Kidney (tissue), 22 donors: ENCODE measurements at places on chromosomes 6 and 20.

DNA sequence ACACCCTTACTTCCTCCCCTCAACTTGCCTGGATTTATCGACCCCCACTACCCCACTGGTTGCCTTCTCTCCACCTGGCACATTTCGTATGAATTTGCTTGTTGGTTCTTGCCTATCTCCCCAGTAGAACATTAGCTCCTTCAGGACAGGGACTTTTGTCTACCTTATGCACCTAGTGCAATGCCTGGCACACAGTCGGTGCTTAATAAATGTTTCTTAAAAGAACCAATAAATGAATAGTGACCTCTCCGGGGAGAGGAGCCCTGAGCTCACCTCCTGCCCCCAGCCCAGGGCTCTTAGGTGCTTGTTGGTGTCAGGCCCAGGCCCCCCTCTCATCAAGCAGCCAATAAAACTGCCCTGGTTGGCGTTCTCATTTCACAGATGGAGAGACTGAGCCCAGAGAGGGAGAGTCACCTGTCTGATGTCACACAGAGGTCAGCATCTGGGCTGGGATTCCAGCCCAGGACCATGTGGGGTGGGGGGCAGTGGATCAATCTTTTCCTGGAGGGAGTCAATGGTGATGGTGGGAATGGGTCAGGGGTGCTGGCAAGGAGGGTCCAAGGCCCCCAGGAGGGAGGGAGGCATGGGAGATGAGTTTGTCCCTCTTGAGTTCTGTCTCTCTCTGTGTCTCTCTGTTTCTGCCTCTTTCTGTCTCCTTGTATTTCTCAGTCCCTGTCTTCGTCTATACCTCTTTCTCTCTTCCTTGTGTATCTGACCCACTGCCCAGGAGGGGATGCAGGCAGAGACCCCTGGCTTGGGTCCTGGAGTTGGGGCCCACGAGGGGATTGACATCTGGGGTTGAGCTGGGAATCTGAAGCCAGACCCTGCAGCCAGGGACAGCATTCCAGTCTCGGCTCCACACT is 89.6 kb downstream of the CEBPB start:
- DNase-seq: no peak

DNA sequence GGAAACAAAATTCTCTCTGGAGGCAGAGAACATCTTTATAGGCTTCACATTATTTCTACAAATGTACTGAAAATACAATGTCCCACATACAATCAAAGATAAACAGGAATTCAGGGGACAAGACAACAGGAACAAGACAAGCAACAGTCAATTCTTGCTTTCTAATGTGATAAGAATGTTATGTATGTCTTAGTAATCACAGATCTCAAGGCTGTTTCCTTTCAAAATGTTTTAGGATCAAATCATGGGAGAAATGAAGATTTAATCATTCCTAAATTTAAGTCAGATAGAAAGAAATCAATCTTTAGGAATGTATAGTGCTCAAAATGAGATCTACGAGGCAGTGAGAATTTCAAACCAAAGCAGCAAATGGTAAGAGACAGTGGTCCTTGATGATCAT is 32.1 kb downstream of the NEDD9 start:
- no peak for DNase-seq

- no peak for DNase-seq
Measured at GRCh38 chr6:16349544-16349943, 111.2 kb downstream of the GMPR start.

- no peak for DNase-seq
Measured at GRCh38 chr6:160950507-160950906, 41.1 kb upstream of the MAP3K4 start.

GRCh38 chr20:24577271-24577909 is 108.0 kb downstream of the SYNDIG1 start:
- peak; percentile 36 for DNase-seq

DNA sequence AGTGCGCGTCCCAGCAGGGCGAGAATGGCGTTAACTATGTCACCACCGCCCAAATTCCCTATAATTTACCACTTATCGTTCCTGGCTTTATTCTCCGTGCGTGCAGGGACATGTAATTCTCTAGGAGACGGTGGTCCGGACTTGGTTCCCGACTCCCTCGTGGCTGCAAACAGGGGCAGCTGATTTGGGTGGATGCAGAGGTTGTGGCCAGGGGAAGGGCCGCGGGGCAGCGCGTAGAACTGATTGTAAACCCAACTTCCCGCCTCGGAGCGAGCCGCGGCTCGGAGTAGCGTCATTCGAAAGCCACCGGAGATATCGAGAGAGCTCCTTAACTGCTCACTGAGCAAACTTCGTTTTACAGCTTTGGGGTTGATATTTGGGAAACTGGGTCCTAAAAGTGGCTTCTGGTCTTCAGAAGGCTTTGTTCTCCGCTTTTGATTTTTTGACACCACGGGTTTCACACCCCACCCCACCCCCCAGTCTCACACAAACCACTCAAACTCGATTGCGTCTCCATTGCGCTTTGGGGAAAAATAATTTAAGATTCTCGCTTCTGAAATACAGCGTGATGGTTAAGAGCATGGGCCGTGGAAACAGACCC is 17.5 kb upstream of the ZSCAN9 start:
- peak; percentile 42 for DNase-seq
